Ovary (tissue), 10 donors: ENCODE measurements at places on chromosomes 2 and 18.

DNA sequence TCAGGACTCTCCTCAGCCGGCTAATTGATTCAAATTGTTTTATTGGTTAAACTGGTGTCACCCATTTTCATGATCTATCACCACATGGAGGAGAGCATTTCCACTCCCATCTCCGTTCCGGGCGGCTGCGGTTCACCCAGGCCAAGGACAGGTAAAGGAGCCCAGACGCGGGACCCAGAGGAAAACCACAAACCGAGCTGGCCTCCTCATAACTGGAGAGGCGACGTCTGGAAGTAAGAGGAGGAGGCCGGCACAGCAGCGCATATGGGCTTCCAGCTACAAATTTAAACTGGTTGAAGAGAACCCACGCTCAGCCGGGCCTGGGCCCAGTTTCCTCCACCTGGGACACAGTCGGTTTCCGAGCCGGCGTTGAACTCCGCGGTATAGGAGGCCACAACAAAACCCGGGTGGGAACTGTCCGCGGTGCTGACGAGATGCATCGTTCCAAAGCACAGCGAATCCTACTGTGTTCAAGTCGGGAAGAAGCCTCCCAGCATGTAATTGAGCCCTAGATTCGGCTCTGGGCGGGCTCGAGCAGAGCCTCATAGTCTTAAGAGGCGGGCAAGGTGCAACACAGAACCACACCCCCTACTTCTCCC lies 3.0 kb upstream of the SKOR2 start:
- DNase-seq: no peak

DNA sequence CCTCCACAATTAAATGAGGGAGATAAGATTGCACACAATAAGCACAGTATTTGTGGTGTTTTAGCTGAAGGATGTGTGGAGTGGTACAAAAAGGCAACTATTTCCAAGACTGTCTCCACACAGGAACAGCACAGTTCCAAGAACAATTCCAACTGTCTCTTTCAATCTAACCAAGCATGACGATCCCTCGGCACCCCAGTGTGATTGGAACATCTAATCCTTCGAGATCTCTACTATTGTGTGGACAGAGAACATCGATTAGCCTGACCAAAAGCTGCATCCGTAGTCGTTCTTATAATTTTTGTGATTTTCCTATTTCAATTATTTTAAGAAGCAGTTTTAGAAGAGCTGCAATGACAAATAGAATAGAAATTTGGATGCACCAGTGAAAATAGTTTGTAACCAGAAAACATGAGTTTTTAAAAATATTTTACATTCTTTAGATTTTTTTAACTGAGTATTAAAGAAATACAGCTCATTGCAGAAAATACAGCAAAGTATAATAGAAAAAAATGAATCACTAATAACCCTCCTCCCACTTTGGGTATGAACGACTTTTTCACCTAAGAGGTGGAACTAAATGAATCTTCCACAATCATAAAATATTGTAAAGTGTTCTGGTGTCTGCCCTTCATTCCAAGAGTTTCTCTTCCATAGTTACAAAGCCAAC lies 76.4 kb upstream of the CABLES1 start:
- DNase-seq: no peak

DNA sequence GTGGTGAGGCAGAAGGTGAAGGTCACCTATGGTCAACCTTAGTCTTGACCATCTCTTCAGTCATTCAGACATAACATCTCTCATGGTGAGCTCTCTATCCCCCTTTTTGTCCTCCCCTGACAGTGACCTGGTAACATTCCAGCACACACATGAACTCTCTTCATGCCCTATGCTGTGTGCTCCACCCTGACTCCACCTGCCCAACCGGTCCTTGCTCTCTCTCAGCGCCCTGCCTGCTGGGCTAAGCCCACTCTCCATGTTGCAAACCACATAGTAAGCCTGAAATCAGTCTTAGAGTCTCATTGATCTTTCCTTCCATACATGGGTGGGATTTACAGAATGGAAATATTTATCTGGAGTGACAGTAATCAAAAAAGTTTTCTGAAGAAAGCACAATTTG lies 52.8 kb downstream of the MARCO start:
- no peak for DNase-seq

GRCh38 chr2:46950314-46950713 lies 34.7 kb upstream of the MCFD2 start:
- no peak for DNase-seq

DNA sequence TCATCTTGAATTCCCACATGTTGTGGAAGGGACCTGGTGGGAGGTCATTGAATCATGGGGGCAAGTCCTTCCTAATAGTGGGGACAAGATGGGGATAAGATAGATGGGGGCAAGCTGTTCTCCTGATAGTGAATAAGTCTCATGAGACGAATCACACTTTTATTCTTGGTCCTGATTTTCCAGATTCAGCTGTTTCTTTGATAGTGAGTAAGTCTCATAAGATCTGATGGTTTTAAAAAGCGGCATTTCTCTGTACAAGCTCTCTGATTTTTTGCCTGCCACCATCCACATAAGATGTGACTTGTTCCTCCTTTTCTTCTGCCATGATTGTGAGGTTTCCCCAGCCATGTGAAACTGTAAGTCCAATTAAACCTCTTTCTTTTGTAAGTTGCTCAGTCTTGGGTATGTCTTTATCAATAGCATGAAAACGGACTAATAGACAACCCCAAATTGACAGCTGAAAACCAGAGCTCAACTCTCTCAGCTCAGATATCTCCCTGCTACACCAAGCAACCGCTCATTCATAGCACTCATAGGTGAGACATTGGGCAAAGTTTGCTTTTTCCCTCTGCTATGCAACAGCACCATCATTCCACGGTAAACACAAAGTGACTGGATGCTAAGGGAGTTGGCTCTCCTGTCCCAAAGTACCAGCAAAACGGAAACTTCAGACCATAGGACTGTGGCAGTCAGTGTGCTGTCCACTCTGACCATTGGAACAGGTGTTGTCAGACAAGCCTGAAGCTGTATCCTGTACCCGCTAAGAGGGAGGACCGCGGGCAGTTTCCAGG lies 44.9 kb upstream of the TBC1D8 start:
- DNase-seq: no peak

- DNase-seq: no peak
These were observed 32.3 kb downstream of the MYO5B start for GRCh38 chr18:50162486-50163304.

DNA sequence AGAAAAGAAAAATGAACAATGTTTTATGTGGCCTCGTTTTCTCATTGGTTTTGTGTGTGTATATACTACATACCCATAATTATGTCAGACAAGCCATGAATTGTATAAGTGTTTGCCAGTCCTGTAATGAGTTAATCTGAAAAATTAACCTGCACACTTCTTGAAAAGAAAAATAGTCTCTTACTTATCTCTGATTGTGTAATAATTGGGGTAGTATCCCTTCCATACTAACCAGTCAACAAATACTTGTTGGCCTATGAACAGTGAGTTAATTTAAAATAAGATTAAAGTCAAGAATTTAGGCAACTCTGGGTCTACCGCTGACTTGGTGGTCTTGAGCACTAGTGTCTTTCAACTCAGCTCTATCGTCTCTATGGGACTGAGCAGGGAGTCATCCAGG lies 48.8 kb downstream of the ACVR1 start:
- no peak for DNase-seq

DNA sequence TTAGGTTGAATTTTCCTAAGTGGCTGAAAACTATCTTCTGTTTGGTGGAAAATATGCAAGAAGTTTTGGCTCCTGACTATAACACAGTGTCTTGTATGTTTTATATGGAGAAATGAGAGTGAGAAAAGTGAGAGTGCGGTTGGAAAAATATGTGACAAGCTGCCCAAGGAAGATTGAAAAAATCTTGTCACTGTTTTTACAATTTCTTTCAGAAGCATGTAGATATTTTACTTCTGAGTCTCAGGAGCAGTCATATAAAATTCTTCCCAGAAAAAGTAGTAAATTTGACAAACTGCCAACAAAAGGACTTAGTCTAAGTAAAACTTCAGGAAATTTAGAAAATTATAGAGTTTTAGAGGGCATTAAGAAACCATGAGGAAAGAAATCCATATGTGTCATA lies 19.4 kb upstream of the RMND5A start:
- DNase-seq: no peak

- no peak for DNase-seq
These were observed 369.9 kb downstream of the LPIN1 start for GRCh38 chr2:12116228-12116750.

- DNase-seq: no peak
These were observed 50.7 kb upstream of the B3GNT7 start for GRCh38 chr2:231344851-231345250.

- DNase-seq: no peak
These were observed 88.0 kb downstream of the COMMD1 start for GRCh38 chr2:61993422-61994024.

GRCh38 chr2:158478237-158478636 lies 21.5 kb downstream of the PKP4 start:
- no peak for DNase-seq

- no peak for DNase-seq
These were observed 64.1 kb upstream of the CNGA3 start for GRCh38 chr2:98282109-98282508.
